ENCODE measurements at places on chromosomes 6 and 20.

DNA sequence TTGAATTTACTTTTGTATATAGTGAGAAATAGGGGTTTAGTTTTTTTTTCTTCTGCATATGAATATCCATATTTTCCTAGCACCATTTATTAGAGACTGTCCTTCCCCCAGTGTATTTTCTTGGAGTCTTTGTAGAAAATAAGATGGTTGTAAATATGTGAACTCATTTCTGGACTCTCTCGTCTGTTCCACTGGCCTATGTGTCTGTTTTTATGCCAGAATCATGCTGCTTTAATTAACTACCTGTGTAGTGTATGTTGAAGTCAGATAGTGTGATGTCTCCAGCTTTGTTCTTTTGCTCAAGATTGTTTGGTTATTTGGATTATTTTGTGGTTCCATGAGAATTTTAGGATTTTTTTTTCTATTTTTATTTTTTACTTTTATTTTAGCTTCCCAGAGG, 176.6 kb upstream of the RAB32 start:
- no peak for DNase-seq

DNA sequence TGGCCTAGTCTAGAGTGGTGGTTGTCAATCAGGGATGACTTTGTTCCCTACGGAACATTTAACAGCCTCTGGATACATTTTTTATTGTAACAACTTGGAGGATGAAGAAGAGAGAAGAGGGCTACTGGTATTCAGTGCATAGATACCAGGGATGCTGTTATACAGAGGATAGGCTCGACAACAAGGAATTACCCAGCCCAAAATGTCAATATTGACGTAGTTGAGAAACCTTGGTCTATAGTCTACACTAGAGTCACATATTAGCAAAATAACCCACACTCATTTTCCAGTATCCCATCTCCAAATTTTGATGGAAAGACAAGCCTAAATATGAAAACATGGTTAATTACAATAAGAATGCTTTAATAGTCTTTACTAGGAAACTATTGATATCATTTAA, 195.1 kb downstream of the PKHD1 start:
- DNase-seq = no peak

DNA sequence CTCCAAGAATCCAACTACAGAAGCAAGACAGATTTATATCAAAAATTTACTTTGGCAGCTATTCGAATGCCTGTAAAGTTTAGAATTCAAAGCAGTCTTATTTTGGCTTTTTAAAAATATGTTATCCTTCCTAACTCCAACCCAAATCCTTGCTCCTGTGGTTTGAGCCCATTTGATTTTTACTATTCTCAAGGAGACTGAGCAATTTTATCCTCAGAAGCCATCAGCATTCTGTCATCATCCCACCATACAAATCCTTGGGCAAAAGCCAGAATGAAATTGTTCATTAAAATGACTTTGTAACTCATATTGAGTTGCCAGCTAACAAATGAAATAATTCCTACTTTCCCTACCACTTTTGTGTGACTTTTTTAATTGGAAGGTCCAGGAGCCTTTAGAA, 392.8 kb downstream of the ADGRB3 start:
- no peak for DNase-seq

- DNase-seq = peak; percentile 78
These were observed 6.0 kb upstream of the TRIM26 start for GRCh38 chr6:30219244-30219643.

- no peak for DNase-seq
These were observed 119.3 kb upstream of the BEND6 start for GRCh38 chr6:56835612-56836011.

DNA sequence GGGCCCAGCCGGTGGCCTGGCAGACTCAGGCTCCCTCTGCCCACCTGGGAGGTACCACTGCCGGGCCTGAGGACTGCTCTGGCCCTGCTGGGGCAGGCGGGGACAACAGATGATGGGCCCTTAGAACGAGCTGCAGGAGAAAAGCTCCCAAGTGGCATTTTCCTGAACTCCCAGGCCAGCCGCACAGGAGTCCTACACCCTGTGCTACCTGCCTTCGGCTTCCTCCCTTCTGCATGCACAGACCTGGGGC, 41.3 kb downstream of the DSTN start:
- DNase-seq = no peak

DNA sequence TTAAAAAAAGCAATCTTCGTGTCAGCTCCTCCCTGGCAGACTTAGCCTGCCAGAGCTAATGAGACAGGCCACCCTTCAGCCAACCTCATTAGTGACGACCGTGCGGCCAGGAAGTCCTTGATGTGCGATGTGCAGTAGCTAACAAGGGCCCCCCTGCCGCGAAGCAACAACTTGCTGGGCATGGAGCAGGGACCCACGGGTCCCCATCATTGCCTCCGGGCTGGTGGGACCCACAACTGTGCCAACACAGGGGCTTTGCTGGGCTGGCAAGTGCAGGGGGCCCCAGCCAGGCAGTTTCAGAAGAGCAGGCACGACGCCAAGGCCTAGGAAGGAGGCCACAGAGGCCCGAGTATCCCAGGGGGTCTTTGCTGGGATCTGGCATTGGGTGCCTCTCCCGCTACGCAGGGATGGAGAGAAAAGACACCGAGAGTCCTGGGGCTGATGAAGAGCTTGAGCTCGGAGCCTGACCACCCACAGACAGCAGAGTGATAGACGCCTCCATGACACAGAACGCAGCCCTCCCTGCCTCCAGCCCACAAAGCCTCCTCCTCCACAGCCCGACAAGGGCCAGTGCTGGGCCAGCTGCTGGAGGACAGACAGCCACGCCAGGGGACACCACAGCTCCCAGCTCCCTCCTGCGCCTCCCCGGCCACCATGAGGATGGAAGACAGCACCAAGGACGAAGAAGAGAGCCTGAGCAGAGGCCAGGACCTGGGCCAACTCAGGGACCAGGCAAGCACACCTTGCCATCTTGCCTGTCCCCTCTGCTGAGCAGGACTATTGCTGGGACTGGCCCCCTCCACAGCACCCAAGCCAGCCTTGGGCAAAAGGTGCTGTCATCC, 96.6 kb downstream of the YTHDF1 start:
- no peak for DNase-seq

DNA sequence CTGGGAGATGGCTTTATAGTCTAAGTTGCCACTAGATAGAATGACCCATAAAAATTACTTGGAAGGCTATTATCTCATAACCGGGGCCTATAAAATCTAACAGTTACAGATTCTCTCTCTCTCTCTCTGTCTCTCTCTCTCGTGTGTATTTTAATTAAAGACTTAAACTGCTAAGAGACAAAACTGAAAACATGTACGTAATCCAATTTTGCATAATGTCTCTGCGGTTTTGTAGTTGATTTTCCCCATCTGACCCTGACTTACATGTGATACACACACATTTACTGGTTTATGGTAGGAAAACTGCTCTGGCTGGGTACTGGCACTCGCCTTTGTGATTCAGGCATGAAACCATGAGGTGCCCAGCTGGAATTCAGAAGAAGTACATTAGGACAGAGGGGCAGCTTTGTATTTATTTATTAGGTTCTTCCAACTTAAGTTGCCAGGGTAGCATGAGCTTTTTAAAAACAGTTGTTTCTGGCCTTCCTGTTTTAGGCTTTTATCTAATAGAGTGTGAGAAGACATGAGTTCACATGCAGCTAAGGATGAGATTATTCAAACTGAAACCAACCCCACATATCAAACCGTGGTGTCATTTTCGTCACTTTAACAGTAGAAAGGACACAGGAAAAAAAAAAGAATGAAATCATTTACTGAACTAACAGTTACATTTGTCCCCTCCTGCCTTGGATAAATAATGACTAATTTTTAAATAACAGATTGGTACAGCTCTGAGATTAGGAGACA, 182.5 kb downstream of the GMPR start:
- DNase-seq = peak; percentile 10

DNA sequence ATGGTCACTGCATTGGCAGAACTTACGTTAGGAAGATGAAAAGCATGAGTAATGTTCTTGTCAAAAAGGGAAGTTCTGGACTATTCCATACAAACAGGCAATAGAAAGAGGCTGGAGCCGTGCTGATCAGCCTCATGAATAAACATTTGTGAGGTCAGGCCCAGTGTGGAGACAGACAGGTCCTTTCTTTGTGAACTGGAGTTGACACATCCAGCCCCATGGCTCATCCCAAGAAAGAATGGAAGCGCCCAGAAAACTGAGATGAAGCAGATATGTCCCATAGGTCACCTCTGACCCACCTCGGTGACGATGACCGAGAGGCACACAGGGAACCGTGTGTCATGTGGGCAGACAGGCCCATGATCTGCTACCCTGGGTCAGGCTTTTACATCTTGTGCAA, 276.0 kb upstream of the SGK1 start:
- no peak for DNase-seq

DNA sequence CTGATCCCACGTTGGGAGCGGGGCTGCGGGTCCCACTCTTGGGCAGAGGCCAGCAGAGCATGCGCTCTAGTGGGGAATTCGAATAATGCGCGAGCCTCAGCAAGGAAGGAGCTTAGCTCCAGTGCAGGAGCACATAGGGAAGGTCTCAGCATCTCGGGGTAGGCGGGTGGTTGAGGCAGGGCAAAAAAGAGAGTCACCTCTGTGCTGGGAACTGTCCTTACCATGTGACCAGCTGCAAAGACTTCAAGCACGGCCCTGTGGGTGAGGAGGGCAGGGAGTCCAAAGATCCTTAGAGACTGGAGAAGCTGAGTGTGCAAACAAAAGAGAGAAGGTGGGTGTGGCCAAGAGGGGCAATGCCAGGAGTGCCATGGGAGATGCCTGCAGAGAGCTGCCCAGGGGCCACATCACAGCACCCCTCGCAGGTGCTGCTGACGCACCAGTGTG, 79.2 kb upstream of the CD93 start:
- peak; percentile 46 for DNase-seq

DNA sequence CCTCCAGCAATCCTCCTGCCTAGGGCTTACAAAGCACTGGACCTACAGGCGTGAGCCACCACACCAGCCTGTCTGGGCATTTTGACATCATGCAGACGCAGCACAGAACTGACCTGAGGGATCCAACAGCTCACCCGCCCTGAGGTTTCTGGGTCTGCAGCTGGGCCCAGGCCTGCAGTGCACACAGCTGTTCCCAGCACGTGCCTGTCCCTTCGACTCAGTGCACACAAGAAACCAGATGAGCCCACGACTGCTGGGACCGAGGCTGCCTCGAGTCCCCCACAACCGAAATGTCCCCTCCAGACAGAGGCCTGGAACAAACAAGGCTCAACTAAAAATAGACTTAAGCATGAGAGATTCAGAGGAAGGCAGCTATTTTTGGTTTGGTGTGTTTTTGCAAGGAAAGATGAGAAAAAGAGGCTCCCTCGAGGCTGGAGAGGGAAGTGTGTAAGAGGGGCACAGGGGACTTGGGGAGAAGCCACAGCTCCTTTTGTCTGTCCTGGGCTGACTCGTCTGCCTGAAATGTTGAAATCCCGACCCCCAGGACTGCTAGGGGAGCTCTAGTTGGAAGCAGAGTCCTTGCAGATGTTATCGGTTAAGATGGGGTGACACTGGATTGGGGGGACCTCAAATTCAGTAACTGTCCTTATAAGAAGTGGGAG, 66.3 kb downstream of the YTHDF1 start:
- no peak for DNase-seq

DNA sequence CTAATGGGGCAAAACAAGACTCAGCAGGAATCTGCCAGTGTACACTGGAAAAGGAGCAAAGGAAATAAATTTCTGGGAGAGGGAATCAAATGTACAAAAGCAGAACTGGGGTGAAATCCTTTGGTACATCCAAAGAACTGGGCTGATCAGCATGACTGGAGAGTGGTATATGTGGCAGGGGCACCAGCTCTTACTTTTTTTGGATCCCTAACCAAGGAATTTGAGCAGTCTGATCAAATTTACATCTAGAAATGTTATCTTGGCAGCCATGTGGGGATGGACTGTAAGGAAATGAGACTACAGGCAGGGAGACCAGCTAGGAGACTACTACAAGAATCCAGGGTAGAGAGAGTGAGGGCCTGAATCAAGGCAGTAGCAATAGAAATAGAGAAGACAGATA, 1.2 kb upstream of the ZSCAN31 start:
- DNase-seq = no peak

GRCh38 chr20:14790190-14790589, 452.8 kb upstream of the FLRT3 start:
- DNase-seq = no peak

GRCh38 chr20:6685626-6686025, 81.9 kb upstream of the BMP2 start:
- no peak for DNase-seq

GRCh38 chr6:134240665-134241431, 77.1 kb downstream of the SGK1 start:
- DNase-seq = no peak

DNA sequence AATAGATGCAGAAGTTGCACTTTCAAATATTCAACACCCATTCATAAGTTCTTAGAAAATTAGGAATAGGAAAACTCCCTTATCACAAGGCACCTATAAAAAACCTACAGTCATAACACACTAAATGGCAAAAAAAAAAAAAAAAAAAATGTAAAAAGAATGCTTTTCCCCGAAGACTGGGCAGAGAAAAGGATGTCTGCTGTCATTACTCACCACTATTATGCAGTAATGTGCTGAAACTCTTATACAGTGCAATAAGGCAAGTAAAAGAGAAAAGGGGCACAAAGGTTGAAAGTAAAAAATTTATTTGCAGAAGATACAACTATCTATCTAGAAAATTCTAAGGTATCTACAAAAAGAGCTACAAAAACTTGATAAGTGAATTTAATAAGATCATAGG, 607.8 kb upstream of the ARID1B start:
- no peak for DNase-seq

DNA sequence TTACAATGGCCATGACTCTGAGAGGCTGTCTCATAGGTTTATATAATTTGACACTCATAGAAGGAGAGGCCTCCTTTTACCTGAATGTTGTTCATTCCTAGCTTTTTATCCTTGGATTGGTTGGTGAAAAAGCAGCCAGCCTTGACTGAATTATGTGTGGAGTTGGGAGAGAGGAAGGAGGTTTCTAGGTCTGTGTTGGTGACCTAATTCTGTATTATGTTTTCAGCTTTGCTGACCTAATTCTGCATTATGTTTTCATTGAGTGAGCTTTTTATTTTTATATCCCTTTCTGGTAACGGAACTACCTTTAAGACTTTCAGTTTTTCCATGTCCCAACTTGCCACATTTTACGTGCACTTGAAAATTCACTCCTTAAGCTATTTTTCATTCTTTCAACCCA, 59.1 kb upstream of the RNF144B start:
- no peak for DNase-seq

GRCh38 chr6:17905611-17906592, 81.5 kb downstream of the KIF13A start:
- DNase-seq = no peak

DNA sequence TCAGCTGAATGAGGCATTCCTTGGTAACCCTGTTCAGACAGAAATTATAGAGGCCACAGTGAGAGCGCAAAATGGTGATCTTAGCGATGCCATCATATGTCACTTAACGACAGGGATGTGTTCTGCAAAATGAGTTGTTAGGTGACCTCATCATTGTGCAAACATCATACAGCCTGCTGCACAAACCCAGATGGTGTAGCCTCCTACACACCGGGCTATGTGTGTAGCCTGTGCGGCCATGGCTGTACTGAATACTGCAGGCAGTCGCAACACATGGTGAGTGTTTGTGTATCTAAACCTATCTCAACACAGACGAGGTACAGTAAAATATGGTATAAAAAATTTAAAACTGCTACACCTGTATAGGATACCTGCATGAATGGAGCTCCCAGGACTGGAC, 234.1 kb upstream of the PMEPA1 start:
- no peak for DNase-seq
